AG10803 (cell line): ENCODE measurements at places on chromosomes 5 and 9.

DNA sequence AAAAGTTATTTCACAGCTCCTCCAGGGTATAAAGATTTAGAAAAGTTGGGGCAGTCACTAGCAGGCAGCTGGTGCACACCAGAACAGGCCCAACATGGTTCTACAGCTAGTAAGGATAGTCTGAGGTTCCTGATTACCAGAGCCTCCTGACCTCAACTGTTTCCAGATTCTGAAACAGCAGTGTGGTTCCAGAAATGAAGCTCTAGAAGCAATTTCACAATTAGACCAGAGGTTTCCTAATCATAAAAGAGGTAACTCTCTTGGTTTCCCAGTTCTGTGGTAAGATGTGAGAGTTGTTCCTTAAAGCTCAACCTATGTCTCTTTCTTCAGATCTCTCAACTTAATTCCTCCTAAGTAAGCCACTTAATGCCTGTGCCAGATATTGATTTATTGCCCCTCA is 11.9 kb downstream of the AGTPBP1 start:
- no peak for DNase-seq

DNA sequence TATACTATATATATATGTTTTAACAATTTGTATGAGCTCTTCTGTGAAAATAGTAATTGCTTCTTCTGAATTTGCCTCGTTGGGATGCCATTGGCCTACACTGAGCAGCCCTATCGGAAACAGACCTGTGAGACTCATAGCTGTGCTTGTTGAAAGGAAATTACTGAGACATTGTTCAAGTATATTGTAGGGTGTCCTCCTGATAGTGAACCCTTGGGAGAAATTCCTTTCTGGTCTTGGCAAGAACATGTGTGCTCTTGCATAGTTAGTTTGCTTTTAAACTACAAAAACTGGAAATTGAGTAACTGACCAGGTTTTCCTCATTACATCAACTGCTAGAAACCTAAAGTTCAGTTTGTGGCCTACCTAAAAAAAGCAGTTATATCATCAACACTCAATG is 160.9 kb downstream of the LURAP1L start:
- peak; percentile 83 for DNase-seq

DNA sequence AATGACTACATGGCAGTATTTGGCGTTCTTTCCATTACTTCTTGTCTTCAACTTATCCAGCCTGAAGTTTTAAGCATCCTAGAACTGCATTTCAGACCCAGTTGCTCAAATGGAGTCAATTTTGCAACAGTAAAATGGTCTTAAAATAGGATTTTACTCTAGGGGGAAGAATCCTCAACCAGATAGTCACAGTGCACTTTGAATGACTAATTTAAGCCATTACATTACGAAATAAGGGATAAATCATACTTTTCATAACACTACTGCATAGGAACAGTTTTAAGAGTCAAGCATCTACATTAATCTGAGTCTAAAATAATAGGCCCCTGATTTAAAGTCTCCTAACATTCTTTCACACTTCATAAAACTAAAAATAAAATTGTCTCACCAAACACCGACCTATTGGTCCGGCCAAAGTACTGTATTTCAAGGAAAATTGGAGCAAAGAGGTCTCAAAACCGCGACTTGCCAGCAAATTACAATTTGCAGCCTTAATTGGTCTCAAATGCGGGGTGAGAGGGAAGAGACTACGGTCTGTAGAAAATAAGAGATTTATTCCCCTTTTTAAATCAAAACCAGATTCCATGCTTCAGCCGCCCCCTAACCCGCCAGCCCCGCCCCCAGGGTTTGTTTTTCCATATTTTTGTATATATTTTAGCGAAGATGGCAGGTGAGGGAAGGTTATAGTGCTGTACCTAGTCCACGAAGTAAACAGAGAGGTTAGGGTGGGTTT is 1.2 kb upstream of the SMARCA2 start:
- DNase-seq, result peak; percentile 70

GRCh38 chr5:61264273-61264661 is 67.8 kb upstream of the ZSWIM6 start:
- no peak for DNase-seq

DNA sequence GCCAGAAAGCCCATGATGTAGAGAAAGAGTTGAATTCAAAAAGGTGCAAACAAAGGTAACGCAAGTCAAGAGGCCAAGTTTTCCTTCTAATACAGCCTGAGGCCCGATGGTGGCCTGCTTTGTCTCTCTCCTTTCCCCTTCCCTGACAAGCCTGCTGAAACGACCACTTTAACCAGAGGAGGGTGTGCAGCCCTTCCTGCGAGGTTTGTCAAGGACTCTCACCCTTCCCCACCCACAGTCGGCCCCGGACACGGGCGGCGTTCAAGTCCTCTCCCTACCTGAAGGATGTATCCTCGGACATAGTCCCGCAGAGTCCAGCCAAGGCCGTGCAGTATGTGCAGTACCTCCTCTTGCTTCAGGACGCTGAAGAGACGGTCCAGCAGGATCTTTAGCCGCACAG is 318.2 kb downstream of the BNC2 start:
- DNase-seq, result no peak

DNA sequence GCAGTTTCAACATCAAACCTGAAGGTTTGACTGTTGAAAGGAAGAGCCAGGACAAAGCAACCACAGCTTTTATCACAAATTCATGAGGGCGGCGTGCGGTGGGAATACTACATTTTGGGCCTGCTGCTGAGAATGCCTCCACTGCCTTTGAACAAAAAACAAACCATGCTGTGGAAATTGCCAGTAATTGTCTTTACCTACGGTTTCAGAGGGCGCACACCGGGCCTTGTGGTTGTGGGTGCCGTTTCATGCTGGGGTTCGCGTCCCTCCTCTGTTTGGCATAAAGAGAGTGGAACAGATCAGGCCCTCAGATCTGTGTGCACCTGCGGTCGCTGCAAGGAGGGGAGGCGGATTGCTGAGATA is 27.6 kb upstream of the TCF7 start:
- no peak for DNase-seq

- peak; percentile 94 for DNase-seq
Observed at GRCh38 chr9:128091144-128091543, 23.1 kb downstream of the SLC25A25 start.

- DNase-seq, result no peak
Observed at GRCh38 chr9:113580041-113580953, 116.8 kb downstream of the RGS3 start.

DNA sequence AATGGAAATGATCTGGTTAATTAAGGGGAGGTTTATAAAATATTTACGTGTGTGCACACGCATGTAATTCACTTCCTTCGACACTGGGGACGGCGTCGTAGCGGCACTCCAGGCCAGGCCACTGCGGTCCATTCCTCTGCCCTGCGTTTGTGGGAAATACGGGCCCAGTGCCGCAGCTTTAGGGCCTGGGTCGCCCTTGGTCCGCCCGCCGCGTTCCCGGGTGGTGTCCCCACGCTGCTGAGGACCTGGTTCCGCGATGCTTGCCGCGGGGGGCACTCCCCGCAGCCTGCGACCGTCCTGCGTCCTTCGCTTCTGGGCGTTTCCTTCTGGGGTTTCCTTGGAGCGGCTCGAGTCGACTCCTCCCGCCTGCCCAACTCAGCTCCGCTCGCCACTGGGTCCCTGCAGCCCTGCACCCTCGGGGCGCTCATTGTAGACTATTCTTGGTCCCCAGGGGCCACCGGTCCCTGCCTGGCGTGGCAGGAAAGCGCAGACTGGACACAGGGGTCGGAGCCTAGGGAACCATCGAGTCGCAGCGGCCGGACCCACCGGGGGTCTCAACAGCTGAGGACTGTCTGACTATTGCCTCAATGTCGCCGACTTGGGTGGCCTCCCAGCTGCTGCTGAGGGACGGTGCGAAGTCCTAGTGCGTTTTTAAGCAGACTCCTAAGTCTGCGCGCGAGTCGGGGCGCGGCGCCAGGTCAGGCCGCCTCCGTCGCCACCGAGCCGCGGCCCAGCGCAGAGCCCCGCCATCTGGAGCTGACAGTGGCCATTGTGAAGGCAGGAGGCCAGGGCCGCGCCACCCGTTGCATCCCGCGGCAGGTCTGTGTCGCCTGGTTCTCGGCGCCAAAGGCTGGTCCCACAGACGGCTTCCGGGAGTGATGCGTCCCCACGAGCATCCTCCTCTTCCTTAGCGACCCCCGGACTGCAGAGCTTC is 4.4 kb upstream of the IRX1 start:
- no peak for DNase-seq

DNA sequence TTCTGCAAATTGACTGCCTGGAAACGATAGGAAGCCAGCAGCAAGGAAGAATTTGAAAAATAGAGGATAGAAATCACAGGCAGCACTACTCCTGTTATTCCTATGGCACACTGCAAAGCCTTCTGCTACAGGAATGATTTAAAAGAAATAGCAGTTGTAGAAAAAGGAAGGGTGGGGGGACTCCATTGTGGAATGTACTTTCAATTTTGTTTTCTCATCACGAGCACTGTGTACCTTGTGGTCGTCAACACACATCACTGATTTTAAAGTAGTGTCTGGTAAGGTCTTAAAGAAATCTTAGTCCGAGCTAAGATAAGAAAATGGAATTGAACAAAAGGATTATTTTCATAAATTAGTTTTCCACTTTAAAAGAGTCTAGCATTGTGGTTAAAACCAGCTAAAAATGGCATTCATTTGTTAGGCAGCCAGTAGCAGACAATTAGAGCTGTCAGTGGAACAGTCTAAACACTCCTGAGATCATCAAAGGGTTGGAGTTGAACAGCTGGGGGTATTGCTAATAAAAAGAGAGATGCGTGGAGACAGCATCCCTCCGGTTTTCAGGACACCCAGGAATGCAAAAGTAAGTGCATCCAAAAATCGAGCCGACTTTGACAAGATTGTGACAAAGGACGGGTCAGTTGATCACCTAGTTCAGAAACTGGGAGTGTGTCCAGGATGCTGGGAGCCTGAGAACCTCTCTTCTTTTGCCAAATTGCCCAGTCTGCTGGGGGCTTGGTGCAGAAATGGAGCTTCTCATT is 97.8 kb upstream of the WWC1 start:
- DNase-seq, result no peak

DNA sequence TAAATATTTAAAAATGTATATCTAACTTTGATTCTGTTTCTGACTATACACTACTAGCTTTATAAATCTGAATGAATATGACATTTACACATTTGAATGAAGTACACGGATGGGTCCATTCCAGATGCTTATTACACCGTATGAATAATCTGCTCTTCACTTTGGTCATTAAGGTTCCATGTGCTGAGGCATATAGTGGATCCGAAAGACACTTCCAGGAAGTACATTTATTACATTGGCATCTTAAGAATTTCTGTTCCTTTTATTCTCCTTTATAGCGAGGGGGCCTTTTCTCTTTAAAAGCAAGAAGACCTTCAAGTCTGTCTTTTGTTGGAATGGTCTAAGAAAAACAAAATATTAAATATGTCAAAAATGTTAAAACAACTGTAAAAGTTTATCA is 147.6 kb downstream of the AUH start:
- peak; percentile 42 for DNase-seq

DNA sequence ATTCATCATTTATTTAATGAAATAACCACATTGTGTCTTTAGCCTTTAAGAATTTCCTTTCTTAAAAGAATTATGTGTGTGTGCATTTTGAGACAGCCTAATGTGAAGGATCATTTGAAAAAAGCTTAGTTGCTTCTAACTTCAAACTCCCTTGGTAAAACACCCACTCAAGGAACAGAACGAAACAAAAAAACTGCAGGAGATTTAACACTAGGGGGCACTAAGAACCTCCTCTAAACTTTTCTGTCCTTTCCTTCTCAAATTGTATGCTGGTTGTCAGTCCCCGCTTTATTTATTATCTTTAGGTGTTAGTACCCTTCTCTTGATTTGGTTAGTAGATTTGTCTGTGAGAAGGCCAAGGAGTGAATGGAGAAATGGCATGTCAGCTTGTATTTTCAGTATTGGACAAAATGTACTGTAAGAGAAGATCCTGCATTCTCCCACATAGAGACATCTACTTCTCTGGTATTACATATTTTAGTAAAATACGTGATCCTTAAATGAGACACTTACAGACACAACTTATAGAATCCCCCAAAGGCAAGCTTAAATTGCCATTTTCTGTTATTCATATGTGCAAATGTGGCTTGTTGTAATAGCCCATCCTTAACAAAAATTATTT is 229.7 kb downstream of the MRPS30 start:
- DNase-seq, result peak; percentile 29

GRCh38 chr5:83145882-83146331 is 68.6 kb downstream of the XRCC4 start:
- DNase-seq, result peak; percentile 50

- no peak for DNase-seq
Observed at GRCh38 chr5:157845914-157846598, 12.9 kb downstream of the CLINT1 start.

GRCh38 chr5:179478624-179479023 is 71.7 kb upstream of the RUFY1 start:
- no peak for DNase-seq

GRCh38 chr5:62727861-62728260 is 149.2 kb downstream of the LRRC70 start:
- no peak for DNase-seq

GRCh38 chr5:42719034-42719433 is 37.6 kb upstream of the CCDC152 start:
- no peak for DNase-seq
